ENCODE measurements at places on chromosomes 1 and 21.
A peak's percentile ranks its signal among the peaks of the same experiment; 100 is the strongest.

DNA sequence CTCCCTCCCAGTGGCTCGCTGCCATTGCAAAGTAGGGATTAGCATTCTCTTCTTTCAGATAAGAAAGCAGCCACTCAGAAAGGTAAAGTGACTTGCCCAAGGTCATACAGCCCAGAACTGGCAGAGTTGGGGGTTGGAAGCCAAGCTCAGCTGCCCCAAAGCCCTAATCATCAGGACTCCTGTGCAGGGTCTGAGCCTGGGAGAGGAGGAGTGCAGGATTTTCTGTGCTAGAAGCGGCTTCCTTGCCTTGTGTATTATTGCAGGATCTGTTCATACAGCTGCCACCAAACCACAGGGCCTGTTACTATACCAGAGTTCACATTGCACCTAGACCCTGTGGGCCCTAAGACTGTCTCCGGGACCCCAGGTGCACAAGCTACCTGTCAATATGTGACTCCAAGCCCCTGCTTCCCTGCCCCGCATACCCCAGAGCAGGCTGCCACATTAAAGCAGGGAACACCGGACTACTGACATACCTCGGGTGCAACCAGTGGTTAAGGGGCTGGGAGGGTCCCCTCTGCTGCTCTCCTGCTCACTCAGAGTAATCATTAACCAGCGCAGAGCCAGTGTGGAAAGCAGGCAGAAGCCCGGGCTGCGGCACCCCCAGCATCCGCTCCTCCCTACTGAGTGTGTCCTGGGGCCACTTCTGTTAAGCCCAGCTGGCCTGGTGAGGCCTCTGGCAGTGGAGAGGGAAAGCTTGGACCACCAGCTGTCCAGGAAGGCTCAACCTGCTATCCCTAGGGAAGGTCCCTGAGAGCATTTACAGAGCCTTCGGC is 15.8 kb downstream of the HSPG2 start:
- no peak for DNase-seq

DNA sequence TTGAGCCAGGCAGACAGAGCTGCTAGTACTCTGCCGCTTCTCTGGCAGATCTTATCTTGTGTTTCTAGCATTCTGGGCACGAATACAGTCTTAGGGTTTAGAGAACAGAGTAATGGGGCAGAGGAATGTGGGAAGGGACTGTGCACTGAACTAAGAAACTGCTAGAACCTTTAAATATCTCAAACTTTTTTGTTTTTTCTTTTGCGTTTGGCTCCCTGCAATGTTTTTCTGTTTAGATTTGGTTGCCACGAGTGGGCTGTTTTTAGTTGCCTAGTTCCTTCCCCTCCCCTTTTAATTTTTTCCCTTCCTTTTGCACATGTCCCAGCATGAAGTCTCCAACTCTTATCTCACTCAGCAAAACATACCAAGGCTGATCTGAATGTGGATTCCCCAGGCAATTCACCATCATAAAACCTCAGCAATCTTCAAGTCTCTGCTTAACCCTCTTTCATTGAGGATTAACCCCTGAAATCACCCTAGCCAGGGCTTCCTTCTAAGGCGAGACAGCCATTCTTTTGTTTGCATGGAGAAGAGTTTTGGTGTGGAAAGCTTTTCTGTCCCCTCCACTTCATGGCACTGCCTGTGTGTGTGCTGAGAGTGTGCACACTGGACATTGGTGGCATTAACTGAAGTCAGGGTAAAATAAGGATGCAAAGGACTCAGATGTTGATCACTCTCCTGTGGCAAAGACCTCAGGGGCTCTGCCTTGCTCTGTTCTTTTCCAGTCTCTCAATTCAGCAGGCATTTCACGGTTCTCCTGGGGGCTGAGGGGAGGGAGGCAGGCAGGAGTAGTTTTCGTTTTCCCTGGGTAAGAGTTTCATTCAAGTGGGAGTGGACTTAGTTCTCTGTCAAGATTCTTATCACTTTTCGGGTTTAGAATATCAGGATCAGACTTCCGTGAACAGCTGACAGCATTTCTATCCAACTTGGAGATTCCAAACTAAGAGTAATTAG is 2.8 kb upstream of the ATF3 start:
- DNase-seq: no peak

DNA sequence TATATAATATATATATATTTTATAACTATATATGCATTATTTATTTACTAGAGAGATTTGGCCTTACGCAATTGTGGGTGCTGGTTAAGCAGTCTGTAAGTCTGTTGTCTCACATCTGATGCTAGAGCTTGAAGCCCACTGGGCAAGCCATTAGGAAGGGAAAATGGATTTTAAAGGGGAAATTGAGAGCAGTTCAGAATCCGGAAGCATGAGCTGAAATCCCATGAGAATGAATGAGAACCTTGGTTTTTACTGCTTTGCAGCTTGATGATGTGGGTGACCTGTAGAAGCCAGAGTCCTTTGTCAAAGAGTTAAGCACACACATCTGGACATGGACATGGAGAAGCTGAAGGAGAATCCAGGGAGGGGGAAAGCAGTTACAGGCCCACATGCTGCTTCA is 220.8 kb upstream of the DAB1 start:
- no peak for DNase-seq

- DNase-seq: peak; percentile 57
Observed at GRCh38 chr1:61287734-61288133, 205.4 kb downstream of the NFIA start.

DNA sequence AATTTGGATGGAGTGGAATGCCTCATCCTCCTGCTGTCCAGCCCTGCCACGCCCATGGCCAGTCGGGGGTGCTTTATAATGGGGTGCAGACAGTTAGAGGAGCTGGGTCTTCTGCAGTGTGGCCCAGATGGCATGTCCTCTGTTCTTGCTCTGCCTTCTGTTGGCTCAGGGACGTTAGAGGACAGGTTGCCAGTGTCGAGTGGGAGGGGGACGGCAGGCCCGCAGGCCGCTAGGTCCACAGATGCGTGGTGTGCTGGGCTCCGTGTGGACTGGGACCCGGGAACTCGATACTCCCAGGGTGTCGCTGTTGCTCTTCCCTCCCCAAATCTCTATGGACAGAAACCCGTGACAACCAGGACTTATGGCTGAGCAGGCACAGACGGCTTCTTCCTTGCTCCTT is 33.3 kb downstream of the SIM2 start:
- no peak for DNase-seq

DNA sequence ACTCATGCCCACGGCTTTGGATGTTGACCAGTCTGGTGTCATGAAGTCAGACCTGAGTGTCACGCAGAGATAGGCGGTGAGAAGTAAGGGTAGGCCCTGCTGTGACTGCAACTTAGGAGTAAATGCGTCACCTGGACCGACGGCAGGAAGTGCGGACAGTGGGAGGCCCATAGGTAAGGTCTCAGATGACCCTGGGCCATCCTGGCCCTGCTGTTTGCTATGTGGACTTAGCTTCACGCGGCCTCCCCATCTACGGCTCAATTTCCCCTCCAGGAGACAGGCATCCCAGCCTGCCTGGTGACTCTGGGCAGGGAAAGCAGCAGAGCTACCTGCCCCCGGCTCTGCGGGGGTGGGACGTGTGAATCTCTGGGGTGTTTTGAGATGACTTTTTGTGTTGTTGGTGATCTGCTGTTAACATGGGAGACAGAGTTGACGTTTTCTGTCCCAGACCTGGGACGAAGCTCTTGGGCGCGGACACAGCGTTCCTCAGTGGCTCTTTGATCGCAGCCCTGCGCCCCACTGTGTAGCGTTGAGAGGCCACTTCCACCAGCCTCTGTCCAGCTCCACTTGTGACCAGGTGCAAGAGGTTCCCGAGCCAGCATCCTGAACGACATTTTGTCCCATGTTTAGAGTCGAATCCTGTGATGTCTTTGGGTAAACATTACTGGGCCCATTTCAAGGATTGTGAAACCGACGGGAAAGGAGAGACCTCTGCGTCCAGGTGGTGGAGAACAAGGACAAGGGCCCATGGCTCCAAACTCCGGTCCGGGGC is 39.9 kb downstream of the CRYAA start:
- no peak for DNase-seq

DNA sequence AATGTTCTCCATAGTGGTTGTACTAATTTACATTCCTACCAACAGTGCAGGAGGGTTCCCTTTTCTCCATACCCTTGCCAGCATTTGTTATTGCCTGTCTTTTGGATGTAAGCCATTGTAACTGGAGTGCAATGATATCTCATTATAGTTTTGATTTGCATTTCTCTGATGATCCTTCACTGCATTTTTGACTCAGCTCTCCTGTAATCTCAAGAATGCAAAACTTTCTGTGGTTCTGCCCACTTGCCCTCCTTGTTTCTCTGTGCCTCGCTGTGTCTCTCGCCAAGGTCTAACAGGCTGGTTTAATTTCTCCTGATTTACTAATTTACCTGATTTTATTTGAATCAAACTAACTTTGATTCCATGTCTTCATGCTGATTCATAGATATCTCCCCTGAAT is 407.9 kb downstream of the ZP4 start:
- peak; percentile 9 for DNase-seq

GRCh38 chr1:10824821-10825540 is 28.5 kb upstream of the CASZ1 start:
- peak; percentile 30 for DNase-seq
